ENCODE measurements at places on chromosomes 12 and 14.
A peak's percentile ranks its signal among the peaks of the same experiment; 100 is the strongest.

GRCh38 chr14:54947230-54947629 lies 44.6 kb upstream of the GCH1 start:
- peak overlapping the region; percentile 32 for H3K27ac ChIP-seq
- no peak overlapping the region for H3K4me3 ChIP-seq
- no peak for DNase-seq
- H3K27me3 ChIP-seq = no peaks in the 10 kb centered on the region
- H3K4me1 ChIP-seq = peaks cover 12% of the 10 kb centered on the region

- H3K27ac ChIP-seq = no peak overlapping the region
- H3K36me3 ChIP-seq = no peaks in the 10 kb centered on the region
- no peaks in the 10 kb centered on the region for H3K4me1 ChIP-seq
- no peak overlapping the region for H3K4me3 ChIP-seq
- no peak for DNase-seq
Observed at GRCh38 chr14:104879983-104880565, 15.0 kb downstream of the CEP170B start.

- H3K27ac ChIP-seq = no peak overlapping the region
- H3K27me3 ChIP-seq = peaks cover 4% of the 10 kb centered on the region
- peaks cover 9% of the 10 kb centered on the region for H3K4me1 ChIP-seq
- DNase-seq = no peak
Observed at GRCh38 chr12:163406-163986, 50.5 kb downstream of the SLC6A12 start.

- no peak overlapping the region for H3K4me3 ChIP-seq
- DNase-seq = peak; percentile 38
- peaks cover 2% of the 10 kb centered on the region for H3K4me1 ChIP-seq
- no peaks in the 10 kb centered on the region for H3K27me3 ChIP-seq
- H3K27ac ChIP-seq = no peak overlapping the region
Observed at GRCh38 chr14:22231018-22231417, 358.0 kb downstream of the DAD1 start.

- H3K27me3 ChIP-seq = peaks cover 5% of the 10 kb centered on the region
- H3K4me3 ChIP-seq = no peak overlapping the region
- DNase-seq = no peak
- H3K4me1 ChIP-seq = no peaks in the 10 kb centered on the region
Observed at GRCh38 chr12:132391326-132392041, 62.1 kb upstream of the GALNT9 start.

DNA sequence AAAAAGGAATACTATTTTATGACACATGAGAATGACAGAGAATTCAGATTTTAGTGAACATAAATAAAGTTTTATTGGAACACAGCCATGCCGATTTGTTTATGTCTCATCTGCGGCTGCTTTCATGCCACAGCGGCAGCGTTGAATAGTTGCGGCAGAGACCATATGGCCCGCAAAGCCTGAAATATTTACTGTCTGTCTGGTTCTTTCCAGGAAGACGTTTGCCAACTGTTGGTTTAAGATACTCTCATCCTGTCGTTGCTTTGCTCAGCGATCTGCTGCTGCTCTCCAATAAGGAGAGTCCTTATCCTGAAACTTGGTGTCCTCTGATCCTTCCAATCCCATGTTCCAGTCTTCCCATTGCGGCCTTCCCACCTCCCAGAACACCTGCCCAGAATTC lies 89.9 kb downstream of the SLC24A4 start:
- H3K36me3 ChIP-seq = no peaks in the 10 kb centered on the region
- H3K27ac ChIP-seq = no peak overlapping the region
- no peak overlapping the region for H3K4me3 ChIP-seq
- DNase-seq = no peak
- no peaks in the 10 kb centered on the region for H3K4me1 ChIP-seq

DNA sequence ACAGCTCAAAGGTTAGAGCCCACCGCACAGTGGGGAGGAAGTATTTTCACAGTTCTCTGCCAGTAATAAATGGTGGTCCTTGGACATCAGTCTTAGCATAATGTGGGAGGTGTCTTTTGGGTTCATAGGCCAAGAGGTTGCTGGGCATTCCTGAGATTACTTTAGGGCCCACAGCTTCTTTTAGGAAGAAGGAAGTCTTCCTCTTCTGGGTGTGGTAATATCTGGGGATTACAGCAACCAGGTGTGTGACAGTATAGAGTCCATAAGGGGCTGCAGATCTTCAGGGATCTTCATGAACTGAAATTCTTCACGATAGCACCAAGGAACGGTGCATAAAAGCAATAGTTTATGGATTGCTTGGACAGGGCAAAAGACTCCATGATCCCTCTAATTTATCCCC lies 56.2 kb upstream of the PTGR2 start:
- peaks cover 3% of the 10 kb centered on the region for H3K4me1 ChIP-seq
- no peak overlapping the region for H3K27ac ChIP-seq
- H3K27me3 ChIP-seq = no peaks in the 10 kb centered on the region
- DNase-seq = no peak

GRCh38 chr12:83866477-83866876 lies 1046.1 kb downstream of the SLC6A15 start:
- H3K27me3 ChIP-seq = no peaks in the 10 kb centered on the region
- no peaks in the 10 kb centered on the region for H3K36me3 ChIP-seq
- H3K27ac ChIP-seq = no peak overlapping the region
- H3K4me1 ChIP-seq = no peaks in the 10 kb centered on the region
- H3K4me3 ChIP-seq = no peak overlapping the region

DNA sequence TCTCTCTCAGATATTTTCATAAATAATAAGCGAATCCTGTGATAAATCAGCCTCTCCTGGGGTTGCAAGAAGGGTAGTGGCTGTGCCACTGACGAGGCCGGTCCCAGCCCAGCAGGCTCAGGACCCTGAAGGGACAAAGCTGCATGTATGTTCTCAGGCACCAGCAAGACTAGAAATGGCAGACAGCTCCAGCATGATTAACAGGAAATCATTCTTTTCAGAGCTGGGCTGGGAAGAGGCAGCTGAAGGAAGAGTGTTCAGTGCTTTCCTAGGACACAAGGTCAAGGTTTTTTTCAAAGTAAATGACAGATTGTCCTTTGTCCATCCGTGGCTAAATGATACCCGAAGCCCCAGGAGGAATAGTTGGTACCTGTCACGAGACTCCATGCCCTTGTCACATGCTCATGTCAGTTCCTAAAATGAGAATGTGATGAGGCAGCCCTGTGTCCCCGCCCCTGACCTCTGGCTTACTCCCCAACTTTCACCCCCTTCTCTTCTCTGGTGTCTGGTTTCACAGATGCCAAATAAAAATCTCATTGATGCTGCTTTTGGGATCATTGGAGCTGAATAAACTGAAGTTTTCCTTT lies 65.1 kb downstream of the PPP1R36 start:
- DNase-seq = no peak
- H3K4me1 ChIP-seq = no peaks in the 10 kb centered on the region
- no peak overlapping the region for H3K4me3 ChIP-seq
- no peaks in the 10 kb centered on the region for H3K36me3 ChIP-seq

- peaks cover 22% of the 10 kb centered on the region for H3K36me3 ChIP-seq
- no peak overlapping the region for H3K4me3 ChIP-seq
- H3K27ac ChIP-seq = no peak overlapping the region
Observed at GRCh38 chr14:64008016-64008415, 155.2 kb downstream of the SYNE2 start.

DNA sequence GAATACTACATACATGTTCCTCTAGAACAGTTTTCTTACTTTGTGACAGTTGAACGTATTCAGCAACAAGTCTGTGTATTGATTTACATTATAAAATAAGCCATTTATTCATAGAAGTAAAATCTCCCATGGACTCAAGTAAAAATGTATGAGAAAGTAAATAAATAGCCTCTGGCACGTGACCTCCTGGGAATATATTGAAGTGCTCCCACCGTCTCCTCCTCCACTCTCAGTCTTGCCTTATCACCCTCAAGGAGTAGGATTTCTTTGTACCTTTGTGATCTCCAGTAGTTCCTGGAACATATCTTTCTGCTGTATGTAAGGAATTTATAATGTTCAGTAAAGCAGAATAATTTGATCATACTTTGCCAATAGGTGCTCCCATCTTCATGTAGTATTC lies 90.9 kb downstream of the DIP2B start:
- no peak overlapping the region for H3K27ac ChIP-seq
- no peak for DNase-seq
- H3K4me1 ChIP-seq = peaks cover 20% of the 10 kb centered on the region
- H3K4me3 ChIP-seq = no peak overlapping the region
- H3K36me3 ChIP-seq = peaks cover 5% of the 10 kb centered on the region

GRCh38 chr12:67501362-67501761 lies 147.2 kb upstream of the DYRK2 start:
- H3K36me3 ChIP-seq = no peaks in the 10 kb centered on the region
- H3K27ac ChIP-seq = no peak overlapping the region
- DNase-seq = no peak
- no peak overlapping the region for H3K4me3 ChIP-seq
- H3K27me3 ChIP-seq = no peaks in the 10 kb centered on the region

DNA sequence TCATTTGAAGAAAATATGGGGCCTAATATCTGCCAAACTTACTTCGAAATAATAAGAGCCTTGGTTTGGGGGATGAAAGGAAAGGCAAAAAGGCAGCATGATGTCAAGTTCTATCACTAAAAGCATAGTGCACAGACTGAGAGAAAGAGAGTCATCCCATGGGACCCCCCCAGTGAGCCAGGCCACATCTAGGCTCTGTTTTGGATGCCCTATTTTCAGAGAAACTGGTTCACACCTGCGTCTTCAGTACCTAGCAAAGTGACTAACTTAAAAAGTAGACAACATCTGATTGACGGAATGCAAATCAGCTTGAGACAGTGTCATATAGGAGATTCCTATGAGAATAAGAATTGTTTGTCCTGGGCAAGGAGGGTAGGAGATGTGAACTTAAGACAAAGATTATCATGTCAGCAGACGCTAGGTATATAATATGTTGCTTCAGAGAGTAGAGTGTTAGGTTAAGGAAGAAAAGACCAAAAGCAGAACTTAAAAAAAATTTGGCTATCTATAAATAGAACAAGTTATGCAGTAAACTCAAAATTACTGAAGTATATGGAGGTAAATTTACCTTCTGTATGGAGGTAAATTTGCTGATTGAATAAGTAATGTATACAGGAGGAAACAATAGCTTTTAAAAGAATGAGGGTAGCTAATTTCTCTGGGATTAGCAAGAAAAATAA lies 148.2 kb downstream of the SLC41A2 start:
- H3K36me3 ChIP-seq = no peaks in the 10 kb centered on the region
- H3K27me3 ChIP-seq = peaks cover 3% of the 10 kb centered on the region
- no peaks in the 10 kb centered on the region for H3K4me1 ChIP-seq
- H3K4me3 ChIP-seq = no peak overlapping the region

GRCh38 chr12:39763071-39763889 lies 143.7 kb upstream of the ABCD2 start:
- no peak overlapping the region for H3K4me3 ChIP-seq
- no peak for DNase-seq
- no peaks in the 10 kb centered on the region for H3K4me1 ChIP-seq
- no peaks in the 10 kb centered on the region for H3K36me3 ChIP-seq

DNA sequence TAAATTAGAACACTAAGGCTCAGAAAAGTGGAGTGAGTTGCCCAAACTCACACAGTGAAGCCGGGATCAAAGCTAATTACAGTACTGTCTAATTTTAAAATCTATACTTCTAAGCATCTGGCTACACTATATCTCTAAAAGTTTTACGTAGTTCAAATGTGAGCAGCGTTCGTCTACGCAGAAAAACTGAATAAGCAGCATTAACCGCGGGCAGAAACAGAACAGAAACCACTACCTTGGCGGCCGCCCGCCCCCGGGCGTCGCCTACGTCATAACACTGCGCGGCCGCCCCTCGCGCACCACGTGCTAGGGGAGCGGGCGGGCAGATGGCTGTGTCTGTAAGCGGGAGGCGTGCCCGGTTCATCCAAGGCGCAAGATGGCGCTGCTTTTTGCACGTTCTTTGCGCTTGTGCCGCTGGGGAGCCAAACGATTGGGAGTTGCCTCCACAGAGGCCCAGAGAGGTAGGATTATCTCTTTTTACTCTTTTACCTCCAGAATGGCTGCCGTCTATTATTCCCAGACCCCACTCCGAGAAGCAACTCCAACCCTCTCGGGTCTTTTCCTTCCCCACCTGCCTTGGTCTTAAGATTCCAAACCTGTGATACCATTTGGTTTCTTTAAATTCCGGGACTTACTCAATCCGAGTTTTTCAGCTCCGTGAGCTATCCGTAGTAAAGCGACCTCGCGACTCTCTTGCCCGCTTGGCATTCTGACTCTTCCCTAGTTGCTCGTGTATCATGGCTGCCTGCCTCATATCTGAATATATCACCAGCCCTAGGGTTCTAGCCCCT lies at the start of gene SPRYD4:
TSS of gene SPRYD4 (plus strand) at position 363 of the 791 bp plus-strand sequence. CDS start at position 377, 14 bp downstream.
- no peaks in the 10 kb centered on the region for H3K27me3 ChIP-seq
- H3K36me3 ChIP-seq = peaks cover 8% of the 10 kb centered on the region
- peaks cover 29% of the 10 kb centered on the region for H3K4me1 ChIP-seq
- peak within 1 kb of the TSS; percentile 95 for H3K27ac ChIP-seq
- H3K4me3 ChIP-seq = peak within 1 kb of the TSS; percentile 97
- DNase-seq = peak; percentile 95

DNA sequence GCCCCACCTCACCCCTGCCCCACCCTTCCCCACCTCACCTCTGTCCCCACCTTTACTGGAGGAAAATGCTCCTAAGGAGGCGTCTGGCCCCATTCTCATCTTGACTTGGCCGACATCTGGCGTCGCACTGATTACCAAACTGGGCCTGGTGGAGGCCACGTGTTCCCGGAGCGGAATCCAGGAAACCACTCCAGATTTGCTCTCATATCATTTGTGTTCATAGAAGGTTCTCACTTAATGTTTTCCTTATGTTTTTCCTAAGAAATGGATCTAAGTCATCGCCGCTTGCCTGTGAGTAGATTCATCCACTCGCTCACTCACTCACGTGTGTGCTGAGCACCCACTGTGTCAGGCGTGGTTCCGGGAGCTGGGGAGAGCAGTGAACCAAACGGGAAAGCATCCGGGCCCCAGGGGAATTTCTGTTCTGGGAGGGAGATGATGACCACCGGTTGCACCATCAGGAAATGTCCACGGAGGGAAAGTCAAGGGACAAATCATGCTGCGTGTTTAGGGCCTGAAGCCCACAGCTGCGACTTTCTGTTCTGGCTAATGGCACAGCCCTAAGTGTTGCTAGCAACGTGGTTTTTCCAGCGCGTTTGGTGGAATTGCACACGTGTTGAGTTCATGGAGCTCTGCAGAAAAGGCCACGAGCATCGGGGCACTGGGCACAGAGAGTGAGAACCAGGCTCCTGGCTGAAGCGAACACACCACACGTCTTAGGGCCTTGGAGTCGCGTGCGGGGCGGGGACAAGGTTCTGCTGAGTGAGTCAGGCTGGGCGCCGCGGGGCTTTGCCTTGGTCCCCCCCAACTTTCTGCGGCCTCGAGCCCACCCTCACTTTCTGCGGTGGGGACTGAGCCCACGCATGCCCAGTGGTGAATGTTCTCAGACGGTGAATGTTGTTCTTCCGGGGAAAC lies 57.7 kb downstream of the ADGRD1 start:
- no peak overlapping the region for H3K4me3 ChIP-seq
- DNase-seq = no peak
- H3K27ac ChIP-seq = no peak overlapping the region
- H3K27me3 ChIP-seq = no peaks in the 10 kb centered on the region
- H3K4me1 ChIP-seq = no peaks in the 10 kb centered on the region

DNA sequence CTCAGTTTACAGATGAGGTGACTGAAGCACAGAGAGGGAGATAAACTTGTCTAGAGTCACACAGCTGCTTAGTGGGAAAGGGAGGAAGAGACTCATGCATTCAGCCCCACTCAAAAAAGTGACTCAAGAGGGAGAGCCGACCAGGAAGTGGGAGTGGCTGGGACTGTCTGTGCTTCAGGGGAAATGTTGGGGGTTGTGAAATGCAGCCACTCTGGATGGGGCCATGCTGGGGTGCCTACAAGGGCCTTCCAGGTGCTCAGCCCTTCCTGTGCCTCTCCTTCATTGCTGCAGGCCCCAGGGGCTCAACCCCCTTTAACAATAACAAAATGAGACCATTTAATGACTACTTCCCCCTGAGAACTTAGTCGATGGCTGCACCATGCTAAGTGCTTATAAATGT lies 41.8 kb downstream of the CACNA1C start:
- no peaks in the 10 kb centered on the region for H3K4me1 ChIP-seq
- no peak overlapping the region for H3K4me3 ChIP-seq
- no peaks in the 10 kb centered on the region for H3K36me3 ChIP-seq
- no peak for DNase-seq
